ENCODE measurements at places on chromosomes 7 and 10.

DNA sequence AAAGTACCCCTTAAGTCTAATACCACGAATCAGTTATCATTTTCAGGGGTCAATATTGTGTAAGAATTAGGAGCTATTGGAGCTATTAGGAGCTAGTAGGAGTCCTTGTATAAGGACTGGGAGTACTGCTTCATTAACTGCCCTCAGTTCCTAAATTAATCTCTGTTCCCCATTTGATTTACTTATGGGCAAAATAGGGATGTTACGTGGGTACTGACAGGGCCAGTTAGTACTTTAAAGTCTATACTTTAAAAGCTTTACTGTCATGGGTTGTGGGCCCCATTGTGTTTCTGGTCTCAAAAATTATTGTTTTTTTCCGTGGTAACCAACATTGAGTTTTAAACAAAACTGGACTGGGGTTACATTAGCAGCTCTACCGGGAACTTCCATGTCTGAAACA is 60.3 kb downstream of the PRKAR2B start:
- DNase-seq, result no peak

GRCh38 chr10:48389272-48389671 is 82.8 kb downstream of the MAPK8 start:
- peak; percentile 3 for DNase-seq

- DNase-seq, result no peak
Observed at GRCh38 chr10:129495256-129495655, 28.2 kb downstream of the MGMT start.

DNA sequence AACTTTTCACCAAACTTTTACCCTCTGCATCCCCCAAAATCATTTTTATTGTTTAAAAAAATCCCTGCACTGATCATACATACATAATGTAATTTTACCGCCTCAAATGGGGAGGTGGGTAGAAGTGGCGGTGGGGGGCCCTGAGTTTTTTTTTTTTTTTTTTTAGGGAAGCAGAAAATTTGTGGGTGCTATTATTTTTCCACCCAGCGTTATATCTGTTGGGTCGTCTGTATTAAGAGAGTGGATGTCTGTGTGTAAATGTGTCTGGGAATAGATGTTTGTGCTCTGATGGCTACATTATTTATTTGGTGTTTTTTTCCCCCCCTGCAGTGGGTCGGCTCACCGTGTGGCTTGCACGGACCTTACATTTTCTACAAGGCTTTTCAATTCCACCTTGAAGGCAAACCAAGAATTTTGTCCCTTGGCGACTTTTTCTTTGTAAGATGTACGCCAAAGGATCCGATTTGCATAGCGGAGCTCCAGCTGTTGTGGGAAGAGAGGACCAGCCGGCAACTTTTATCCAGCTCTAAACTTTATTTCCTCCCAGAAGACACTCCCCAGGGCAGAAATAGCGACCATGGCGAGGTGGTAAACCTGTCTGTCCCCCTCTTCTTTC is 438 bp downstream of the ARID5B start:
- DNase-seq, result no peak

All from NCI-H510A (cell line).